ENCODE measurements at places on chromosomes 12 and 14.
A peak's percentile ranks its signal among the peaks of the same experiment; 100 is the strongest.

DNA sequence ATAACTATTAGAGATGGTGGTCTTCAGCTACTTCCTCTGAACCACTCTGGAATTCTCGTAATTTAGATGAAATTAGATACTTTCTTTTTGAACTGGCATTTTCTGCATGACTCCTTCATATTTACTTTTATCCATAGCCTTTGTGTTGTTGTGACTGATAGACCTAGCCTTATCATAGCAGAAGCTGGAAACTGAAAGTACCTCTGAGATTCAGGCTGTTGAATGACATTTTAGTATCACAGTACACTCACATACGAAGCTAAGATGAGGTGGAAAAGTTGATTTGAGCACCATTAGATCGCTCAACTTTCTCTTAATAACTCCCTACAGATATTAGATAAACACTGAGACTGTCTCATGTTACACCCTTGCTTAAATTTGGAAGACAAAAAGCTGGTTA lies 525.1 kb upstream of the FBXO33 start:
- DNase-seq: no peak

GRCh38 chr12:31928246-31929026 lies 30.8 kb upstream of the RESF1 start:
- DNase-seq: no peak

GRCh38 chr12:81957631-81958030 lies 198.5 kb upstream of the PPFIA2 start:
- DNase-seq: no peak

DNA sequence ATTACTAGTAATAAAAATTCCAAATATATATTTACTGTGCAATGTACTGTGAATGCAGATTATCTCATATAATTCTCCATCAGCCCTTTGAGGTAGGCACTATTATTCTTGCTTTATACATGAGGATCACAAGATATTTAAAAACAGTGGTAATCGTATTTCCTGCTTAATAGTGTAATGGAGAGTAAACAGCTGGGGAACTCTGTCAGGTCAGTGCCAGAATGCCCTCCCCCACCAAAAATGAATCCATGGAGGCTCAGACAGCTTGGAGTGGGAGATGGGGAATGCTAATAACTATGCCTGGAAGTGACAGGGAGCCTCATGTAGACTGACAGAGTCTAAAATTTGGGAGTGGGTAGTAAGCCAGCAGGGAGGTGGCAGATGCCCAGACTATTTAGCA lies 153.6 kb downstream of the PAH start:
- no peak for DNase-seq

DNA sequence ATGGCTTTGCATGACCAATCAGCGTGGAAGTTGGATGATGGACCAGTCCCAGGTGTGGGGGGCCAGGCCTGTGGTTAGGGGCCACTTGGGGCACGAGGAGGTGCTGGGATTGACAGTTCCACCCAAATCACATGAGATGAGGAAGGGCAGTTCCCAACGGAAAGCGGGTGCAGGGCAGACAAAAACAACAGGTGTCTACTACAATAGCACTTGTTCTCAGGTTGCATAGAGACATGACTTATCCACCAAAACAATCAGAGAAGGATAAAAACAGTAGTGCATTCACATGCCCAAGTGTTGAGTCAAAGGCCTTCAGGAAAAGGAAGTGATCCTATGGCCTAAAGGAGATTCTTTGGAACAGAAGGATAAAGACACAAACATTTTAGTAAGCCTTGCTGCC lies 14.6 kb upstream of the EIF2B2 start:
- DNase-seq: no peak

DNA sequence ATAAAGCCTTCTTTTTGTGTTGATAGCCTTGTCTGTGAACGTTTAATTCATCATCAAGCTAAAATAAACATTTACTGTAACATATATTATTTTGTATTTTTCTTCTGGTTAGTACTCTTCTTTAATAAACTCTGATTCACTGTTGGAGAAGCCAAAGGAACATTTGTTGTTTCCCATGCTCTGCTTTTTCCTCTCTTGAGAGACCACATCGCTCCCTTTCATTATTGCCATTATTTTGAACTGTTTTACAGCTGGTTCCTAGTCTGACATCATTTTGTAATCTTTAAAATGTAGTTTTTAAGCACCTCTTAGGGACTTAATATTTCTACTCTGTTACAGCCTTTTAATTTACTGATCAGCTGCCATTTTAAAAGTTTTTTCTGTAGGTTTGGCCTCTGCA lies 301.8 kb downstream of the NPAS3 start:
- DNase-seq: no peak

DNA sequence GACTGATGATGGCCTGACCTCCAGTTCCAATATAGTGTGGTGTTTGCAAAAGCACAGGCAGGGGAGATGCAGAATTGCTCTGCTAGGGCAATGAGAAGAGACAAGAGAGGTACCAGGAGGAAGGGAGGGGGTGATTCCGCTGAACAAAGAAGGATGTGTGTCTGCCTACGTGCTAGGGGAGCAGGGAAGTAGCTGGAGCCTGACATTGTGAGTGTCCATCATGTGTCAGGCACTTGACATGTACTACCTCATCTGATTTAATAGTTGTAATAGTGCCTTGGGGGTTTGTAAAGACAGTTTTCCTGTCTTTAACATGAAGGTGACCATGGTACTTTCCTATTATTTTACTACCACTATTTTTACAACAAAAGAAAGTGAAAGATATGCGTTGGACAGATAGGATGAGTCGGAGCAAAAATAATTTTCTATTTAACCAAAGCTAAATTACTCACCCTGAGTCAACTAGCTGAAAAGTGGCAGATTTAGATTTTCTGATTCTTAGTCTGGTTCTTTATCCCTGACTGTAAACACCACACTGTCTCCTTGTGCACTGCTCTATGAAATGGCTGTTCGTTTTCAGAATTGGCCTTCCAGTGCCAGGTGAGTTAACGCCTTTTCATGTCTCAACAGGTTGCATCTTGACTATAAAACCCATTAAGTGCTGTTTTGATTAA lies 33.7 kb upstream of the TEAD4 start:
- no peak for DNase-seq

DNA sequence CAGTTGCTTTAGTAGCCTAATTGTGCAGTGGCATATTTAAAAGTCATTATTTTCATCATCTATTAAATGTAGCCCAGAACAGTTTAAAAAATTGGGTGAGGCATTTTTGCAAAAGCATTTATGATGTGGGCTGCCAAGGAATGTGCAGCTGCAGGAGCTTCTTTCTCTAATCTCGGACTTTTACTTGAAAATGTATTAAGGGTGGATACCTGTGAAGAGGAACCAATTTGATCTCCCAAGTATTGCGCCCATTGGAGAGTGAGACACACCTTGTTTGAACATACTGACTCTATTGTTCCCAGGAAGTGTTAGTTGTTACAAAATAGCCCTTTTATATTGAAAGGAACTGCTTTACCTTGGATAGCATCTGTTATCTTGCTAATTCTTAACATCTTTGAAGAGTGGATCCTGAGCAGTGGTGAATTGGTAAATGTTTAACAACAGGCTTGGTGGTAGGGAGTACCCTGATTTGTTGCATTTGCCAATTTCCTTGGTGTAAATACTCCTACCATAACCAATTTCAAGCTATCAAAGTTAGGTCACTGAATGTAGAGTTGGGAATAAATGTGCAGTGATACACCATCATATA lies 42.5 kb upstream of the HMGA2 start:
- no peak for DNase-seq

- no peak for DNase-seq
These were observed 201.8 kb upstream of the RMST start for GRCh38 chr12:97260786-97261185.

- DNase-seq: no peak
These were observed 50.3 kb downstream of the TDP1 start for GRCh38 chr14:90005939-90006530.

- peak; percentile 52 for DNase-seq
These were observed 58.1 kb upstream of the CCND2 start for GRCh38 chr12:4215229-4216186.

GRCh38 chr14:30921305-30921704 lies 46.9 kb downstream of the COCH start:
- no peak for DNase-seq

GRCh38 chr12:120095736-120096135 lies 20.8 kb downstream of the RAB35 start:
- DNase-seq: no peak

- no peak for DNase-seq
These were observed 89.2 kb upstream of the TMEM260 start for GRCh38 chr14:56490379-56490778.

- no peak for DNase-seq
These were observed 58.6 kb downstream of the SERPINA3 start for GRCh38 chr14:94670692-94671285.

- DNase-seq: no peak
These were observed 203.1 kb upstream of the CNOT2 start for GRCh38 chr12:70040141-70040540.

- DNase-seq: no peak
These were observed at the start of gene GZMH for GRCh38 chr14:24609655-24610344. Gene GZMH, minus strand, starts transcription at chr14:24609685. Its CDS starts 72 bp downstream, at chr14:24609613.

- DNase-seq: no peak
These were observed 42.0 kb downstream of the CNTN1 start for GRCh38 chr12:40734276-40734675.

GRCh38 chr12:87529413-87529812 lies 499.8 kb downstream of the C12orf50 start:
- no peak for DNase-seq

- no peak for DNase-seq
These were observed 9.8 kb upstream of the SIX1 start for GRCh38 chr14:60658909-60659585.

- no peak for DNase-seq
These were observed 22.5 kb downstream of the SLC38A6 start for GRCh38 chr14:61003571-61003970.

GRCh38 chr14:73788317-73788598 lies 63.4 kb upstream of the PTGR2 start:
- no peak for DNase-seq

DNA sequence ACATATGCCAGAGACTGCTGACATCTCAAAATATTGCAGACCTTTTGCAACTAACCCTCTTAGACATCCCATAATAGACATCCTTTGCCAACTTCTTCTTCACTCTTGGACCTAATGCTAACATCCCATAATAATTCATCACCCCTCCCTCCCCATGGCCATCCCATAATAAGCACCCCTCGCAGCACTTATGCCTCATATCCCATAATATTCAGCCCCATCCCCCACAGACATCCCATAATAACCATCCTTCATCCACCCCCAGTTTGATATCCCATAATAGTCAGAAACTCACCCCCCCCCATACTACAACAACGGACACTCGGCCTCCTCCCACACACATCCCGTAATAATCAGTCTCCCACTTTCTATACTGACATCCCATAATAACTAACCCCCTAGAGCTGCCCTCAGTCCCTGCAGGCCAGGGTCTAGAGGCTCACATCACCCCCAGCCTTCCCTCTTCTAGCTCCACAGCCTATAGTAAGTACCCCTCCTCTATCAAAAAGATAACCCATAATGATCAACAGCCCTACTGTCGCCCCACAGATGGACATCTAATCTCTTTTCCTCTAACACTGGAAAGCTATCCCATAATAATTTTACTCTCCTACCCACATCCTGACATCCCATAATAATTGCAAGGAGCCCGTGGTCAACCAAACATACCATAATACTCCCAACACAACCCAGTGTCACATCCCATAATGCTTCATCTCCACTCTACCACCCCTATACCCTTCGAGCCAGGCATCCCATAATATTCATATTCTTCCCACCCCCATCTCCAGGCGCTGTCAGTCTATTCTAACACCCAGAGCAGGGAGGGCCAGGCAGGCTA lies 792 bp upstream of the CHD4 start:
- DNase-seq: peak; percentile 79

- no peak for DNase-seq
These were observed 28.3 kb downstream of the TRIM9 start for GRCh38 chr14:51066576-51066975.

DNA sequence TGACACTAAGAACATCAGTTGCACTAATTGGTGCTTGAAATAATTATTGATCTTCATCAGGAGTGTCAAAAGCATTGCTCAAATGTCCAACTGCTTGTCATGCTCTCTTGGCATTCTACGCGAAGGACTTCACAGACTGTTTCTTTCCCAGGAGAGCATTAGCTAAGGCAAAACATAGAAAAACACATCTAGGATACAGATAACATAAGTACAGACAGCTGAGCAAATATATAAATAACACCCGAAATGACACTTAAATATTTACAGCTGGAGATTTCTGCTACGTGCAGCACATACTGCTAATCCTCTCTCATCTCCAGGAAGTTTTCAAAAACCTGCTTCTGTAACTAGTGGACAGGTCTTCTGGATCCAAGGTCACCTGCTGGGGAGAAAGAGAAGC lies 120.0 kb upstream of the PRMT8 start:
- no peak for DNase-seq

DNA sequence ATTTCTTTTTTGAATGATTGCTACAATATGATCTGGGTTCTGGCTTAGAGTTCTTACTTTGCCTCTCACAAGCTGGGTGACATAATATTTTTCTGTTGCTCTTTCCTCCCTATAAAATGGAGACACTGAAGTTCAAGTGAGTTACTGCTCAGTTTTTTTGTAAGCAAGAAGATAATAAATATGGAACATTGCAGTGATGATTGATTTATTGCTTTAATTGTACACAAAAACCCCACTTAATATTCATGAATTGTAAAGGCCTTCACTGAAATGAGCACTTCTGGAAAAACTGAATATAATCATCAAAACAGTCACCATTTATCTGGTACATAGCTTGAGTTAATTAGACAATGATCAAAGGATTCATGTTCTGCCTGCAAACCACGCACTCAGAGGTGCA lies 71.8 kb upstream of the NAP1L1 start:
- DNase-seq: no peak

DNA sequence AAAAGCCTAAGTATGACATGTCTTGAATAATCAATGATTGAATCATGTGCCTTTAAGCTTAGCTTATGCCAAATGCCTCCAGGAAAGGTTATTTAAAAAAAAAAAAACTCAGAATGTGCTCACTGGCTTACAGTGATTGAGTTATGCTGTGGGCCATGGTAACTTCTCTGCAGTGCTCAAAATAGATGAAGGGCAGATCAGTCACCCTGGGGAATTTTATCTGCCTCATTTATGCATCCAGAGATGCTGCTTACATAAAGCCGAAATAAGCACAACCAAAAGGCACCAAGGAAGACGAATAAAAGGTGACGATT lies 118.7 kb upstream of the MDM1 start:
- no peak for DNase-seq

GRCh38 chr14:93410893-93411292 lies 19.8 kb upstream of the UNC79 start:
- DNase-seq: no peak

- DNase-seq: no peak
These were observed 43.9 kb downstream of the TMTC3 start for GRCh38 chr12:88185988-88186387.

DNA sequence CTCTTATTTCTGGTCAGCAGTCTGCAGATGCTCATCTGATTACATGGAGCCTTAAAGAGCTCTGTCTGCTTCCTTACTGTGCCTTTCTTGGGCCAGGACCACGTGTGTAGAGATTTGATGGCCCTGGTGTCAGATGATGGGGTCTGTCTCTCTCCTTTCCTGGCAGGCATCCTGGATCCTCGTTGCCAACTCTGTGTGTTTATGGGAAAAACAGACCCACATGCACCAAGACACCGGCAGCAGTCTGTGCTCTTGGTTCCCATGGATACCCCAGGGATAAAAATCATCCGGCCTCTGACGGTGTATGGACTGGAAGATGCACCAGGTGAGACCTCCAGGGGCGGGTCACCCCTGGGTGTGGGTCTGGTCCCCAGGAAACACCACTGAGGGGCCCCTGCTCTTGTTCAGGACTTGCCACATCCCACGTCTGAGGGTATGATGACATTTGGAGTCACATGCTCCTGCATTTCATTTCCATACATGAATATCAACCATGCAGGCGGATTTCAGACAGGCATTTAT lies 18.5 kb upstream of the ALDH2 start:
- no peak for DNase-seq

Measured in testis (tissue), 5 donors.